Placental pericyte (primary cell): ENCODE measurements at places on chromosomes 7 and 10. TPM values are rescaled to one million over a fixed set of nuclear protein-coding genes. Genes with fewer than 3 reads are reported as not detected.

The HOXA13 gene
- 4.0 and 6.8 TPM in 2 replicates for total RNA-seq

The PLPP4 gene
- 5.5 and 18.9 TPM in 2 replicates for total RNA-seq

The RTKN2 gene
- total RNA-seq, result 0.44 and 7.2 TPM in 2 replicates

The SFTPA1 gene
- total RNA-seq, result not detected in 2 replicates

The OR9A2 gene
- not detected in 2 replicates for total RNA-seq

The ITIH2 gene
- total RNA-seq, result not detected in 2 replicates

The ZNF25 gene
- total RNA-seq, result 6.6 and 8.2 TPM in 2 replicates

The UNC5B gene
- total RNA-seq, result 63.6 and 116 TPM in 2 replicates

The TAS2R41 gene
- 0.29 TPM in 1 of 2 replicates, not detected in the other for total RNA-seq

The IDI1 gene
- 74.0 and 114 TPM in 2 replicates for total RNA-seq

The GPR15LG gene
- total RNA-seq, result not detected in 2 replicates

The TFPI2 gene
- 650 and 1,118 TPM in 2 replicates for total RNA-seq

The OGDHL gene
- total RNA-seq, result 0.14 and 0.22 TPM in 2 replicates

The SLC29A3 gene
- 1.3 and 2.0 TPM in 2 replicates for total RNA-seq

The MSS51 gene
- 1.5 and 1.9 TPM in 2 replicates for total RNA-seq

The C10orf67 gene
- 0.22 and 0.29 TPM in 2 replicates for total RNA-seq

The NODAL gene
- total RNA-seq, result not detected in 2 replicates

The SRRM3 gene
- total RNA-seq, result 0.57 and 0.66 TPM in 2 replicates

The LYZL2 gene
- not detected in 2 replicates for total RNA-seq

The TSPAN33 gene
- total RNA-seq, result 0.14 and 0.66 TPM in 2 replicates

The TRIL gene
- 0.22 and 2.7 TPM in 2 replicates for total RNA-seq

The CAMK2G gene
- 16.9 and 40.7 TPM in 2 replicates for total RNA-seq

The GBX1 gene
- not detected in 2 replicates for total RNA-seq

The STEAP1B gene
- total RNA-seq, result 2.2 and 8.4 TPM in 2 replicates

The IL6 gene
- total RNA-seq, result 64.7 and 659 TPM in 2 replicates

The STRIP2 gene
- 4.8 and 8.7 TPM in 2 replicates for total RNA-seq

The PNPLA8 gene
- 27.1 and 54.9 TPM in 2 replicates for total RNA-seq

The SUN3 gene
- not detected in 2 replicates for total RNA-seq

The CCDC146 gene
- 1.0 and 1.3 TPM in 2 replicates for total RNA-seq

The NXPH1 gene
- not detected in 2 replicates for total RNA-seq

The ADCYAP1R1 gene
- not detected in 2 replicates for total RNA-seq

The PSMG3 gene
- total RNA-seq, result 28.0 and 39.4 TPM in 2 replicates

The DRGX gene
- total RNA-seq, result not detected in 2 replicates

The LIPN gene
- total RNA-seq, result not detected in 2 replicates

The SYT15 gene
- total RNA-seq, result 0.22 and 0.43 TPM in 2 replicates

The PRDX3 gene
- total RNA-seq, result 135 and 182 TPM in 2 replicates

The PLXDC2 gene
- total RNA-seq, result 3.6 and 4.6 TPM in 2 replicates

The PPP1R3C gene
- total RNA-seq, result 27.6 and 105 TPM in 2 replicates

The EGFR gene
- total RNA-seq, result 99.8 and 136 TPM in 2 replicates

The KLHDC10 gene
- 16.0 and 22.6 TPM in 2 replicates for total RNA-seq

The MINDY4 gene
- 6.6 and 18.3 TPM in 2 replicates for total RNA-seq

The GATA3 gene
- 0.29 TPM in 1 of 2 replicates, not detected in the other for total RNA-seq

The PTPN20 gene
- total RNA-seq, result 0.22 and 0.72 TPM in 2 replicates
